Stimulated activated CD4-positive, alpha-beta T cell treated with anti-CD3 and anti-CD28 coated beads, Interleukin-1b, Interleukin-23, amount 100 ng/mL, for 4 hours (primary cell): ENCODE measurements at places on chromosomes 13 and 19.

DNA sequence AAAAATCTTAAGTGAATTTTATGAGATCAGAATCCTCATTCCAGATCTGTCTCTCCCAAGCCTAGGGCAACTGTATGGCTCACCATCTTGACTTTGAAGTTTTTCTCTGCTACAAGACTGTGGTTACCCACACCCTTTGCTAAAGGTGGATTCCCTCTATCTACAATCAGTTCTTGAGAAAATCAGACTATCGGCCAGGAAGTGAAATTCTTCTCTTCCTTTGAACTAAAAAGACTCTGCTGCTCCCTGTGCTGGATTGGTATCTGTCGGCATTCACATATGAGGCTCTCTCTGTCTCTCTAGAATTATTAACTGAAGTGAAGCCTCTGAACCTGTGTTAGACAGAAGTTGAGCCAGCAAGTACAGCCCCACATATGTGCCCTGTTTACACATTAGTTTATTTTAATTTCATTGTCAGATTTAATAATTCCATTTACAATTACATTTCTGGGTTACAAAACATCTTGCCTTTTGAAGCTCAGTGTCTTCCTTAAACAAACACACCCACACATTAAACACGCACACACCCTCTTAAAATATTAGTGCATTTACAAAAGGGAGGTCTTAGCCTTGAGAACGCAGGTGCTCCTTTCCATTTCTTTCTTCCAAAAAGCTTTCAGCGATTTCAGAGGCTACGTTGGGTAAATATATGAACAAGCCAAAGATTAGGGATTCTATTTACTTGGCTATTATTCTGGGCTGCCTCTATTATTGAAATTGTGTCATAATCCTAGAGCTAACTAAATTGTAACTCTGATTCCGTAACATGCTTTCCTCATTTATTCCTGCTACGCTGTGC lies 145.7 kb downstream of the MIPEP start:
- DNase-seq: no peak

- no peak for DNase-seq
These were observed 38.4 kb downstream of the PCDH8 start for GRCh38 chr13:52810011-52810410.

GRCh38 chr19:18741124-18742121 lies 49.7 kb downstream of the COMP start:
- no peak for DNase-seq

DNA sequence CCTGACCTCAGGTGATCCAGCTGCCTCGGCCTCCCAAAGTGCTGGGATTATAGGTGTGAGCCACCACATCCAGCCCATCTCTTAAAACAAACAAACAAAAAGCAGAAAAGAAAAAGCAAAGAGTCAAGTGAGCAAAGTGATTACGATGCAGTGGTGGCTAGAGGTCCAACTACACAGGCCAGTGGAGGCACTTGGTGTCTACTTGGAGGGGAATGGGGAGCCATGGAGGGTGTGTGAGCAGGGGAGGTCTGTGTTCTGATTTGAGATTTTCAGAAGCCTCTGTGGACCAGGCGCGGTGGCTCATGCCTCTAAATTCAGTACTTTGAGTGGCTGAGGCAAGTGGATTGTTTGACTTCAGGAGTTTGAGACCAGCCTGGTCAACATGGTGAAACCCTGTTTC lies 6.6 kb downstream of the COLGALT1 start:
- no peak for DNase-seq

- DNase-seq: no peak
These were observed 19.5 kb upstream of the SPRY2 start for GRCh38 chr13:80360453-80360800.

DNA sequence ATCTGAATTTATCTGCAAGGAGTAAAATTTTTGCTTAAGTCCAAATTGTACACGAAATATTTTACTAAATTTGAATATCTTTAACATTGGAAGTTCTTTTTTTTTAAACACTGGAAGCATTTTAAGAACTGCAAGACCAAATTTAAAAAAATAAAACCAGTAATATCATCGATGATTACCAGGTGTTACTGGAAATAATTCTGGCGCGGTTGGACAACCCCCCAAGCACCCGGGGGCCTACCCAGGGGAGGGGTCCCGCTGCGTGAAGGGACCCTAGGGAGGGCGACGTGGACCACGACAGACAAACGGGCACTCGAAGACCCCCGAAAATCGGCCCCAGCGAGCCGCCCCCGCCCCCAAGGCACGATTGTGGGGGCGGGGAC lies 12.6 kb upstream of the JSRP1 start:
- DNase-seq: no peak

GRCh38 chr13:75986818-75987217 lies 350.7 kb downstream of the LMO7 start:
- DNase-seq: no peak

DNA sequence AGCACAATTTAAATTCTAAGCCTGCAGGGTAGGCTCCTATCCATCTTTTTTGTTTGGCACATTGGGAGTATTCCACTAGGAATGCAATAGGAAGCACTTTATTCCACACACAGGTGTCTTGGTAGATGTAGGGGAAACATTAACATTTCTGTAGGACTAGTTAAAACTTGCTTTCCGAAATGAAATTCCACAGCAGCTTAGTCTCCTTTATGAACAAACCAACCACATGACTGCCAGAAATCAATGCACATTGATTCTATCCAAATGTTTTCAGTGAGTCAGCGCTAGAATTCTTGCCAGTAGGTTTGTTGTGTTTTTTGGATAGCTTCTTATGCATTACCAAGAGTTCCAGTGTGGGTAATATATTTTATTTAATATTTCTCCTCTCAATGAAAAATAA lies 207.9 kb upstream of the CSNK1A1L start:
- DNase-seq: no peak

DNA sequence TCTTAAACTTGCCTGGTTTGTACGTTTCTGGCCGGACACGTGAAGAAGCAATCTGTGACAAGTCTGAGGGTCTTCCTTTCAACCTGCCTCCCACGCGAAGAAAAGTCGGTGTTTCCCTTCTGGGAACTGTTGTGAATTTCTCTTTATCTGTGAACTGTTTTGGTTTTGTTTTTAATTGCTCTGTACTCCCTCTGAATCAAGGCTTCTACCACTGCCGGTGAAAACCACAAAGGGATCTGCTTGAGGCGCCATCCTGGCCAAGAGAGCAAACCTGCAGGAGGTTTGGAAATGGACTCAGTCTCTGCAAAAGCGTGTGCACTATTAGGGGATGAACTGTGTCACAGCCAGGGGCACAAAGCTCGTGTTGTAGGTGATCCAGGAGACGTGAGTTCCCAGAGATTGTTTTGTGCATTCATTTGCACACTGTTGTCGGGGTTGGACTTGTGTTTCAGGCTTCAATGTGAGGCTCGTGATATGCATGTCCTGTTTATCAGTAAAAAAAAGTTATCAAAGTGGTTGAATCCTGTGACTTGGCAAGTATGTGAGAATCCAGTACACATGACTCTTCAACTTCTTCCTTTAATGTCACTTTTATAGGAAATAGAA lies 9.7 kb downstream of the SIGLEC8 start:
- peak; percentile 22 for DNase-seq

GRCh38 chr19:47541518-47541917 lies 26.7 kb upstream of the NAPA start:
- DNase-seq: no peak

DNA sequence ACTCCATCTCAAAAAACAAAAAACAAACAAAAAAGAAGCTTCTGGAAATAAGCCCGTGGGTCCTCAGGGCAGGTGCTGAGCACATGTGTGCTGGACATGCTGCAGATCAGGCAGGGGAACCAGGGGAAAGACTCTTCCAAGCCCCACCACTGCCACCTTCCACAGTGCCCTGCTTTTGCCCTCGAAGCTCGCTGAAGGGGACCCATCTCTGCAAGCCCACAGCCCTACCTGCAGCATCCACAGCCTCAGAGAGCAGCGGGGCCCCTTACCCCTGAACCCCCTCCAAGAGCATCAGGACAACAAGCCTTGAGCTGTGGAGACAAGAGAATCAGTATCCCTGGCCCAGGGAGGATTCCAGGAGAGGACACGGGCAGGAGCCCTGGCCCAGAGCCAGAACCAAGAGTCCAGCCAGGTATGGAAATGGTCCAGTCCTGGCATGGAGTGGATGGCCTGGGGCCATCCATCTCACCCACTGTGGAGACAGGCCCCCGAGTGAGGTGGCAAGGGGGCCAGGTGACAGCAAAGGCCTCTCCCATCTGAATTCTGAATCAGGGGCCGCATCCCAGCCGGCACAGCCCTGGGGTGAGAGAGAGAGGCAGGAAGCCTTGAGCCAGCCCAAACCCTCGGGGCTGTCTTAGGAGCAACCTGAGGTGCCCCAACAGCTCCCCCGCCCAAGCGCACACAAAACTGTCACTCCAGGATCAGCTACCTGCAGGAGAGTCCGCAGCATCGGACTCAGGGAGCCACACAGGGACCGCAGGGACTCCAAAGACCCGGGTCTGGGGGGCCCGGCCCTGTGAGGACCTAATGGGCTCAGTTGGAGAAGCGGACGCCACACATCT lies 51.8 kb upstream of the TPM4 start:
- no peak for DNase-seq

- no peak for DNase-seq
These were observed 10.2 kb downstream of the MKNK2 start for GRCh38 chr19:2040647-2041432.

- peak; percentile 95 for DNase-seq
These were observed 109.5 kb downstream of the KCNRG start for GRCh38 chr13:50124536-50125303.

DNA sequence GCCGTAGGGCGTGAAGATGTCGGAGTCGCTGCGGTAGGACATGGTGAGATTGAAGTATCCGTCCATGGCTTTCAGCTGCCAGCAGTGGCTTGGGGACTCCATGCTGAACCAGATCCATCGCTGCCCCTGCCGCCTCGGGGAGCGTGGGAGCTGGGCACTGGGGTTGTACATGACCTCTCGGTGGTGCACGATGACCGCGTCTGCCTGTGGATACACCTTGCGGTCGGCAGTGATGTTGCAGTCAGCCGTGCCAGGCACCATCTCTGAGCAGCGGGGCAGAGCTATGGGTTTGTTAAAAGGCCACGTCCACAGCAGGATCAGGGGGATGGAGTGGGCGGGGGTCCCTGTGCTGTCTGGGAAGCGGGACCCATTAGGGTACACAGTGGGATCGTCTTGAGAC lies 7.4 kb downstream of the FUT6 start:
- DNase-seq: no peak

- no peak for DNase-seq
These were observed 12.5 kb downstream of the AP2S1 start for GRCh38 chr19:46838160-46838559.

- DNase-seq: no peak
These were observed 110.7 kb downstream of the KLF12 start for GRCh38 chr13:74023484-74023883.

- no peak for DNase-seq
These were observed 108.2 kb downstream of the DACH1 start for GRCh38 chr13:71758828-71759227.

DNA sequence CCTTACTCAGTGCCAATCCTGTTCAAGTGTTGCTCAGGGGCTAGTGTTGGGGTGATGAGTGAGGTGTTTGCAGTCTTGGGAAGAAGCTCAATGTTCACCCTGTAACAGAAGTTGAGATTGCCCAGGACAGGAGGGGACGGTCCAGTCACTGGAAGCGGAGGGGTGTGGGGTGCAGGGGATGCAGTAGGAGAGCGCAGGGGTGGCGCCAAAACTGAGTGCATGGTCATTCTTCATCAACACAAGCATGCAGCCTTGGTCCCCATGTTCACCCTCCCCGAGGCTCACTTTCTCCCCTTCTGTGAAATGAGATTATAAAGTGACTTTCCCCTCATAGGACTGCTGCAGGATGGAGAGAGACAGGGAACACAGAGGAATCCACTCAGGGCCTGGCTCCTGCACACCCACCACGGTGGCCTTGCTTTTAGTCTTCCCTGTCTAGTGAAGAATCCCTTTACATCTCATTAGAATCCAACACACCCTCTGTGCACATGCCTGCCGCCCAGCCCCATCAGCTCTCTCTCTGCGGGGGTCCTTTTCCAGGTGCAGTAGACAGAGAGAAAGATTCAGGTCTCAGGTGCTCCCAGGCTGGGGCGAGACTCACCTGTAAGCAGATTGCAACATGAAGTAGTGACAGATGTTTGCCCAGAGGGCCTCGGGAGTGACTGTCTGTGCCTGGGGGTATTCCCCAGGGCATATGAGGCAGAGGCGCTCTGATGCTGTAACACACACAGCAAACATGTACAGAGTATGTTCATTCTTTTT lies 93.2 kb downstream of the TSHZ3 start:
- no peak for DNase-seq

GRCh38 chr13:59447846-59448620 lies 715.7 kb downstream of the DIAPH3 start:
- DNase-seq: no peak

- DNase-seq: no peak
These were observed 1434.7 kb downstream of the SLITRK1 start for GRCh38 chr13:82447416-82448077.

DNA sequence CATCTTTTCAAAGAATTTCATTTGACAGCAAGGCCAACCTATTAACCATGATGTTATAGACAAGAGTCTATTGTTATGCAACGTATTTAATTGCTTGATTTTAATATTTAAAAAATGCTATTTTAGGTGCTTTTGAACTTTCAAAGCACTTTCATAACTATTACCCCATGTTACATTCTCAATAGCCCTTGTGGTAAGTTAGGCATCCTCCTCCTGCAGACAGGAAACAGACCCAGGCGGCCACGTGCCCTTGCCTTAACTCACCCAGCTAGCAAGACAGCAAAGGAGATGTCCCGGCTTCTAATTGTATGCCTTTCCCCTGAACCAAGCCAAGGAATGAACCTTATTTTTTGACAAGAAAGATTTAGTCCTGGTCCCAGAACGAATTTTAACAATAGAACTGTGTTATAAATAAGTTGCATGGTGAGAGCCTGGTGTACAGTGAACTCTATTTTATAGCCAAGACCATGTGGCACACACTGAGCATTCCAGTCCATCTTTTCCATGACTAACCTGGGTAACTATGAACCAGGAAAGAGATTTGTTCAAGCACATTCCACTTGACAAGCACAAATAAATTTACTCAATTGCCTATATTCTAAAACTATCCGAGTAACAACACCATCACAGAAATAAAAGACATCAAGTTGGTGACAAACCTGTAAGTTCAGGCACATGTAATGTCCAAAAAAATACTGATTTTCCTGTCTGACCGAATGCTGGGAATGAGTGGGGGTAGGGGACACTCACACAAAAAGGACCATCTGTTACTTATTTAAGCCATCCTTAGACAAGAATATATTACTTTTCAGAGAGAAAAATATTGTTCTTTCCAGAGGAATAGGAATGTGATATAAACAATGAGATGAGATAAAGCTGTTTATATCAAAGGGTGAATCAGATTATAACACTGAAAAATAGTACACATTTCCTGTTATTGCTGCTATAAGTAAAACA lies 163.0 kb downstream of the EFNB2 start:
- DNase-seq: no peak

GRCh38 chr19:1861599-1862031 lies 1.8 kb downstream of the KLF16 start:
- DNase-seq: no peak

DNA sequence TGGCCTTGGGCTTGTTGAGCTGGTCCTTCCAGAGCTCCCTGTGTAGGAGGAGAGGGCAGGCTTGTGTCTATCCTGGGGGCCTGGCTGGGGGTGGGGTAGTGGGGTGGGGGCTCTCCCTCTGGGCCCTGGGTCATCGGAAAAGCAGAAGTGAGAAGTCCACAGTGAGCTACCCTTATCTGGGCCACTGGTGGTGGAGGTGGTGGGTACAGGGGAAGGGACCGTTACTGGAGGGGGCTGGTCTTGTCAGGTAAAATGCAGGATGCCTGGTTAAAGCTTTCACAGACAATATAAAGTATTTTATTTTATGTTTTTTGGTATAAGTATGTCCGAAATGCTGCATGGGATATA lies 342 bp upstream of the SIGLEC10 start:
- DNase-seq: no peak

GRCh38 chr13:41401366-41401765 lies 56.0 kb upstream of the RGCC start:
- no peak for DNase-seq
